Left renal pelvis (tissue), 4 donors: ENCODE measurements at places on chromosomes 5 and 9.

DNA sequence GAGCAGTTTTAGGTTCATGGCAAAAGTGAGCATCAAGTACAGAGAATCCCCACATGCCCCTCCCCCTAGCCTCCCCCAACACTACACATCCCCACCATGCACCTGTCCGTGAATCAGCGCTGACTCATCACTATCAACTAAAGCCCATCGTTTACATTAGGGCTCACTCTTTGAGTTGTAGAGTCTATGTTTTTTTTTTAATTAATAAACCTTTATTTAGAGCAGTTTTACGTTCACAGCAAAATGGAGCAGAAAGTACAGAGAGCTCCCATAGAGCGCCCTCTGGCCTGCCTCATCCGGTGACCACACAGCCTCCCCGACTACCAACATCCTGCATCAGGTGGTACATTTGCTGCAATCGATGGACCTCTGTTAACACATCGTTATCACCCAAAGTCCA is 47.9 kb upstream of the UNC5A start:
- DNase-seq, result no peak

DNA sequence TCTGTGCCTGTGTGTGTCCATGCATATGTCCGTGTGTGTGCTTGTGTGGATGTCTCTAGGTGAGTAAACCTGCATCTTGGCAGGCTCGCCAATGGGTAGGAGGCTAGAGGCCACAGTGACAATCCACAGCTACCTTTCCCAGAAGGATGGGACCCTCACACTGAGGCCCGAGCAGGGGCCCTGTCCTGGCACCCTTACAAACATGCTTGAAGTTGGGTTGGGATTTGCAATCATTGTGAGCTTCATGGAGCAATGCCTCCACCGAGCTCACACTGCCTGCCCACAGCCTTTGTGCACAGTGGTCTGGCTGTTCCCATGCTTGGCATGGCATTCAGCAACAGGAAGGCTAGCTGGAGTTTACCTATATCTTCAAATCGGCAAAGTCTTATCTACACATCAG is 311.1 kb upstream of the IRX1 start:
- no peak for DNase-seq

GRCh38 chr9:20985851-20986600 is 45.4 kb downstream of the HACD4 start:
- DNase-seq, result no peak

DNA sequence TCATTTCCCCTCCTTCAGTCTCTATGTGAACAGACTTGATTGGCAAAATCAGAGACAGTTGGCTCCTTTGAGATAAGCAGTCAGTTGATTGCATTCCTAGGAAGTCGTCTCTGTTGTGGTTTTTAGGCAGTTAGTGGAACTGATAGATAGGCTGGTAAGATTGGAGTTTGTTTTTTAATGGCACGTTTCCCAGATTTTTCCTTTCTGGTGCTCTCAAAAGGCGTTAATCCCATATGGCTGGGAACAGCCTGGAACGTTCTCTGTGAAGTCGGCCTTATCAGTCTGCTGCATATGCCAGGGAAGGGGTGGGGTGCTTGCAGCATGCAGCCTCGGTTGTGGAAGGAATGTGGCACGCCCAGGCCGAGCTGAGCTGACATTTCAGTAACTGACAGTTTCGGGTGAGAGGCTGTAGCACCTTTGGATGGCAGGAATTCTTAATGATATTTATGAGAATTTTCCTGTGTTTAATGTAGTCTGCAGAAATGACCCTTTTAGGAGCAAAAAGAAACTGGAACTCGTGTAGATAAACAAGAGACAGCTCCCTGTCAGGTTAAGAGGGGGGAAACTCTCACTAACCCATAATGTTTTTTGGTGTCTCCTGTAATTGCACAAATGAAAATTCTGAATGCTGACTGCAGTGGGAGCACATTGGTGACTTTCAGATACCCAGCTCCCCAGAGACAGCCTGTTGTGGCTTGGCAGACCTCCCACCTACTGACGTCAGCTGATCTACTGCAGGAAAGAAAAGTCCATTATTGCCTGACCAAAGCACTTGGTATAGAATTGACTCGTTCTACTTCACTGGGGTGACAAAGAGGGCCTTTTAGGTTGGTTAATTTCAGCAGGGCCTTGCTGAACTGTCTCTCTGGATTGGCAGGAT is 6.3 kb downstream of the SPTAN1 start:
- DNase-seq, result no peak

GRCh38 chr5:96117771-96118651 is 156.4 kb upstream of the ELL2 start:
- no peak for DNase-seq

DNA sequence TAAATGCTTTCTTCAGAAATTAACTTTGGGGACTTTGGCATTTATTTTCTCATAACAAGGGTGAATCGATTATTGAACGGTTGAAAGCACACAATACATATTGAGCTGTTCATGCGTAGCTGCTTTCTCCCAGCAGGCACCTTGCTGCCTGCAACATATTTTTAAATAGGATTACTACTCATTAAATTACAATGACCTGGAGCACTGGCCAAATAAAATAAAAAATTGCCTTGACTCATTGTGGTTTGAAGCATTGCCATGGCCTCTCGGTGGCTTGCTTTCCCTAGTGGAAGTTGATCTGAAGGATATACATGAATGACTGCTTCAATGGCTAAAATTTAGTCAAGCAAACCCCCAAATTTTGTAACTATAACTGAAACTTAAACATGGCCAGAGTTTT is 181.6 kb upstream of the NUDT12 start:
- DNase-seq, result no peak

- no peak for DNase-seq
These were observed 20.5 kb upstream of the NDST1 start for GRCh38 chr5:150487199-150488061.

DNA sequence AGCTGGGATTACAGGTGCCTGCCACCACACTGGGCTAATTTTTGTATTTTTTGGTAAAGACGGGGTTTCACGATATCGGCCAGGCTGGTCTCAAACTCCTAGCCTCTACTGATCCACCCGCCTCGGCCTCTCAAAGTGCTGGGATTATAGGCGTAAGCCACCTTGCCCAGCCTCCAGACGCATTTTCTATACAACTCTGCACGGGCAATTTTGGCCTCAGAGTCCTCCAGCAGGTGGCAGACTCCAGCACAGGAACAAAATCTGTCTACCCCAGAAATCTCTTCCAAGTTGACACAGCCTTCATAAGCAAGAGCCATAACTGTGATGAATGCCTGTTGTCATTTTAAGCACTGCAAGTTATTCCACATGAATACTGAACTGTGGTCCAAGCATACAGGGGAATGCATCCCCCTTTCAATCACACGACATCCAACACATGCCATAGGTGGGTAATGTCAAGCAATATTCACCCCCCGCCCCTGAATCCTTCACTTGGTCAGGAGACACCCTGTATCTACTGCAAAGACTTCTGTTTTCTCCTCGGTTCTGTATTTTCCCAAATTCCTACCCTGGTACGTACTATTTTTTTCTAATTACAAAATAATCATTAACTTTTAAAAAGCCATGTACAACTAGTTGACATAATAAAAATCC is 50.8 kb downstream of the ALDH7A1 start:
- DNase-seq, result no peak

DNA sequence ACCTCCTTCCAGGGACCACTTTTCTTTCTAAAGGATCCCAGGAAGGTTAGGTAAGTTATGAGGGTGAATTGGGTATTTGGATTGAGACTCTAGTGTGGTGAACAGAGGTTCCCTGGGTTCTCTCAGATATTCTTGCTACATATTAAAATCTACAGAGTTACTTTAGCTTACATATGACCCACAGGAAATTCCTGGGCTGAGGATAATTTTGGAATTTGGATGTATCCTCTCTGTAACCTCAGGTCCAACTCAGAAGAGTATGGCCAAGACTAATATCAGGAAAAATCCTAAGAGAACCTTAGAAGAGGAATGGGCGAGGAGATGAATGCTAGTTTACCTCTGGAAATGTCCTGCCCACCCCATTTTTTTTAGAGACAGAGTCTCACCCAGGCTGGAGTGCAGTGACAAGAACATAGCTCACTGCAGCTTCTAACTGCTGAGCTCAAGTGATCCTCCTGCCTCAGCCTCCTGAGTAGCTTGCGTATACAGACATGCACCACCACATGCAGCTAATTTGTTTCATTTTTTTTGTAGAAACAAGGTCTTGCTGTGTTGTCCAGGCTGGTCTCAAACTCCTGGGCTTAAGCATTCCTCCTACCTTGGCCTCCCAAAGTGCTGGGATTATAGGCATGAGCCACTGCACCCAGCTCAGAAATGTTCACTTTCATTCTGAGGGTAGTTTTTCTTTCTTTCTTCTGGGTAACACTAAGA is 196.4 kb downstream of the ARHGEF28 start:
- DNase-seq, result no peak

DNA sequence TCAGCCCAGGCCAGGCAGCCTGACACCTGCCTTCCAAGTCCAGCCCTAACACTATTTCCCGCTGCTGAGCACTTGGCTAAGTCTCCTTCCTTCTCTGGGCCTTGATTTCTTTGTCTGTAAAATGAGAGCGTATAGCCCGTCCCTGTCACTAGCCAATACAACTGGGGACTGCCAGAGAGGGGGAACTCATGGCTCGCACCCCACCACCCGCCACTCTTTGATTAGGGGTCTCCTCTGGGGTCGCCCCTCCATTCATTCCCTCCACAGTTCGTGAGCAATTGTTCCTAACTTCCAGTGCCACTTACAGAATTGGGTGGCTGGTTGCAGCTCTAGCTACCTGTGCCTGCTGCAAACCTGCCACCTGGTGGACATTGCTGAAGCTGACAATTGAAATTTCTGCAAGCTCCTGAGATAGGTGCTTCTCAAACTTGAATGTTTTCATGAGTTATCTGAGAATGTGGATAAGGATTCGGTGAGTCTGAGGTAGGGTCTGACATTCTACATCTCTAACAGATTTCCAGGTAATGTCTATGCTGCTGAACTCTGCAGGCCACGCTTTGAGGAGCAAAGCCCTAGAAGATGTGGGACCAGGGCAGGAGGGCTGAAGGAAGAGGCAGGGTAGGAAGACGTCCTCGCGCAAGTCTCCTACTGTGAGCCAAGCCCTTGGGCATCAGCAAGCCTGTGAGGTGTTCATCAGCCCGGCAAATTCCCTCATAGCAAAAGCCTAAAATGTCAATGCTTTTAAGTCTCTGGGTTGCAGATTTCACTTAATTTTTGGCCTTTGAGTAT is 13.3 kb upstream of the RECK start:
- no peak for DNase-seq

DNA sequence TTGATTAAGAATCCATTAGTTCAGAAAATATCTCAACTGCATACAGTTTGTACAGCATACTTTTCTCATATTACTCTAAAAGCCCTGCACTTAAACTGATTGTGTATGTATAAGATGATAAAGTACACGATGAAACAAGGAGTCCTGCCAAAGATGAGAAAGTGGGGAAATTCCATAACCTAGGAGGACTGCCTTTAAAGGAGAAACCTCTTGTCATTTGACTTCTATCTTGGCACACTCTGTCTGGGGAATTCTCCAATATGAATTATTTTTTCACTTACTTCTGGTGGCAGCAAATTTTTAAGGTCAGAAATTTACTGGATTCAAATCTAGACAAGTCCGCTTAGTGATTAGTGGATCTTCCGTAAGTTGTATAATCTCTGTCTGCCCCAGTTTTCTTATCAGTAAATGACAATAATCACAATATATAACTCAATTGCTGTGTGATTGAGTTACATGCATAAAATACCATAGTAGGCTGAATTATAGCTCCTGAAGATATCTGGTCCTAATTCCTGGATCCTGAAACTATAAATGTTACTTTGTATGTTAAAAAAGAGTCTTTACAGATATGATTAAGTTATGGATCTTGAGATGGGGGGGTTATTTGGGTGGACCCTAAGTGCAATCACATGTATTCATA is 17.0 kb upstream of the ISOC1 start:
- no peak for DNase-seq

DNA sequence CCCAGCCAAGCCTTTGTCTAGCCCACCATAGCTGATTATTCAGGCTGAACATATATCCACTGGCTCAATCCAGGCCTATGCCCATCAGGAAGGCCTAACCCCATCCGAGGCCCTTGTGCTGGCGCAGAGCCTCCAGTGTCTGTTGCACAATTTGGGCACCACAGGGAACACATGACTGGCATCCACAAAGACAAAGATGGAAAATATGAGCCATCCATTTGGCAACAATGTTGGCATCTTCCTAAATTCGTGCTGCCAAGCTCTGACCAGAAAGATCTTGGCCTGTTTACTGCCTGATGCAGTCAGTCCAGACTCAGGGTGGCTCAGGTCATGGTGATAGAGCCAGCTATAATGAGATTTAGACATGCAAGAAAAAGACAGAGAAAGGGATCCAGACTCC is 233.8 kb downstream of the PIK3R1 start:
- no peak for DNase-seq

DNA sequence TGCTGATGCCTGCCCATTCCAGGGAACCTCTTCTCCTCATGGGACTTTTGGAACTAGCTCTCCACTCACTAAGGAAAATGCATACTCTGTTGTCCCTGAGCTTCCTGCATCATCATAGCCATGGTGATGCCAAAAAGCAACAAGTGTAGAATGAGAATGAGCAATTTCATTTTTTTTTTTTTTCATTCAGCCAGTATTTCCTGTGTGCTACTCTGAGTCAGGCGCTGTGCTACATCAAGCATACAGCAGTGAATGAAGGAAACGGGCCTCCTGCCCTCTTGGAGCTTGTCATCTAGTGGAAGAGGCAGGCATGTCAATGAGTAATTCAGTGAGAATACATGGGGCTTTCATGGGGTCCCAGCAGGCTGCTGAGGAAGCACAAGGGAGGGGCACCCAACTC is 483.1 kb downstream of the BNC2 start:
- no peak for DNase-seq

DNA sequence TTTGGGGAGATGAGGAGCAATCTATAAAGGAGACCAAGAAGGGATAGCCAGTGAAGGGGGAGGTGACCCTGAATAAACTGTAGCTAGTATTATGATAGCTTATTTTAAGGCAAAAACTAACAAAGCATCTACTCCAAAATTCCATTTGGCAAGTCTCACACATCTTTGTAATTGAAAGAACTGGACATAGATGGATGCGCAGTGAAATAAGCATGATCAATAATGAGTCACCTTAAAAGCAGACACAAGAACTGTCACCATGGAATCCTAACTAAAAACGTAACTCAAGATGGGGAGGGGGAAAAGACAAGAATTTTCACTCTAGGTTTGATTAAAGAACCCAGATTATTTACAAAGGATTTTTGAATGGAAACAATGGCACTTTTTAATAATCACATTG is 164.5 kb downstream of the MED27 start:
- no peak for DNase-seq

DNA sequence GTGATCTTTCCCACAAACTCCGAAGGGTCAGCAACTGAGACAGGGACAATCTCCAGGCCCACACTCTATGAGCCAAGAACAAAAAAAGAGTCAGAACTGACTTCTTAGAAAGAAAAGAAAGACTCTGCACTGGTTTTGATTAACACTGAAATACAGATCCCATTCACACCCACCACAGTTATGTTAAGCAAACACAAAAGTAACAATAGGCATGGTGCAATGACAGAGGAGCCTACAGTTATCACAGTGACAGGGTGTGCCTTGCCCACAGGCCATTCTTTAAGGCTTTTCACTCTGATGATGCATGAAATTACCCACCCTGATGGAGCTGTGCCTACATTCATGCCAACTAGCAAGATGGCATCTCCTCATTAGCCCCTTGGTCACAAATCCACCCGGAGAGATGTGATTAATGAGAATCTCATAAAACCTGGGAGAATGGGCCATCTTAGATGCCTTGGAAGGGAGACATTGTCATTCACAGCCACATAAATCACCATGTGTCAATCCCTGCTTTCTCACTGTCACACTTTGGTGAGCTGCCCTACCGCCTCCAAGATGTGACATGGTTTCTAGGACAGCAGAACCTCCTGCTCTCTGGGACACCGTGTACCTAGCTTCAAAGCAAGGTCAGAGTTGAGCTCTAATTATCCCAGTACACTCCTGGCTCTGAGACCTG is 27.6 kb upstream of the FSTL4 start:
- no peak for DNase-seq
